ENCODE measurements at places on chromosomes 5 and 9. TPM values are rescaled to one million over a fixed set of nuclear protein-coding genes. Genes with fewer than 3 reads are reported as not detected.

UGCG gene
- total RNA-seq, result 115 TPM

STPG3 gene
- total RNA-seq, result not detected

FEM1C gene
- 15.8 TPM for total RNA-seq

SKP1 gene
- total RNA-seq, result 320 TPM

SLC34A3 gene
- total RNA-seq, result not detected

RNF130 gene
- 24.9 TPM for total RNA-seq

PKD2L2 gene
- not detected for total RNA-seq

TXNDC8 gene
- not detected for total RNA-seq

SPATA31E1 gene
- not detected for total RNA-seq

SHC3 gene
- total RNA-seq, result 24.0 TPM

MRPL50 gene
- 9.5 TPM for total RNA-seq
